ENCODE measurements at places on chromosomes 11 and 22.

DNA sequence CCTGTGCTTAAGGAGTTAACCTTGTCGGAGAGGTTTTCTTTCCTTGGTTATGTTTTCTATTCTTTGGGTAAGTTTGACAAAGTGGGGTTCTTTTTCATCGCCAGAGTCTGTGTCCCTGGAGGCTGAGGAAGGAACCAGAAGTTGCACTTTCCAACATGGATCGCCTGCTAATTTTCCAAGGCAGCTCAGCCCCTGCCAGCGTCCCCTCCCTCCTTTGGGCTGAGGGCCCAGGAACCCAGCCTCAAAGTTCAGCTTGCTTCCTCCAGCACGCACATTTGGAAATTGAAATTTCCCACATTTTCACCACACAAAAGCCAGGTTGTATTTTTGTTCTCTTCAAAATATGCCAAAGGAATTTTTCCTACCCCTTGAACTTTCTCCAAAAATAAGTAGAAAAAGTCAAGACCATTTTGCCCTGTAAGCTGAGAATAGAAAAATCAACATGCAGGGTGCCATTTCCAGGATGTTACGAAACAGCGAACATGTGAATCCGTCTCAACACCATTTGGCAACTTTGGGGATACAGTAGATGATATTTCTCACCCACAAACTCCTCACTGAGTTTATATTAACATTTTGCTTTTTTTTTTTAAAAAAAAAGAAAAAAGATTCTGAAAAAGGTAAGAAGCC lies 343.5 kb downstream of the TENM4 start:
- DNase-seq, result no peak

DNA sequence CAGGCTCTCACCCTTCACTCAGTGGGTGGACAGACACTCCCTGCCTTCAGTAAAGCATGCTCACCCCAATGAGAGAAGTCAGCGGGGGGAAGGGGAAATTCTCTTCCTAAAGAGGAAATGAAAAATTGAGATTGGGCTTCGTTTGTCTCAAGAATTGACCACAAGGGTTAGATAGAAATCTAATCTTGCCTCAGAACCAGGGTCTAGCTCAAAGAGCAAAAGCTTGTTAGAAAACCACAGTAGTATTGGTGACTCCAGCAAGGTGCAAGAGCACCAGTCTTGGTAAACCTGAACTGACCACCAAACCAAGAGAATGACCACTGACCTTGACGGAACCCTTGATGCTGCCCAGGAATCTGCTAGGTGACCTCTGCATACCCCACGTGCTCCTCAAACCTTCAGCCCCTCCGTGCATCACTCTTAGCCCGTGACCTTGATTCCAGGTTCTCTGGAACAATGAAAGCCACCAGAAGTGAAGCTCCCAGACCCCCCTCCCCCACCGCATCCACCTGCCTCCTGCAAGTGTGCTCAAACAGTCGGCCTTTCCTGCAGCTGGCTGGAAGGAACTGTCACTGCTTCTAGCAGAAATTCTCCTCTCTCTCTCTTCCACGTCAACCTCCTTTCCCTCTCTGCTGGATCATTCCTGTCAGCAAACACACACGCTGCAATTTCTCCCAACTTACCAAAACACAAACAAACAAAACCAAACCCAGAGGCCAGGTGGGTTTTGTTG lies 3.1 kb upstream of the TMA7B start:
- no peak for DNase-seq

DNA sequence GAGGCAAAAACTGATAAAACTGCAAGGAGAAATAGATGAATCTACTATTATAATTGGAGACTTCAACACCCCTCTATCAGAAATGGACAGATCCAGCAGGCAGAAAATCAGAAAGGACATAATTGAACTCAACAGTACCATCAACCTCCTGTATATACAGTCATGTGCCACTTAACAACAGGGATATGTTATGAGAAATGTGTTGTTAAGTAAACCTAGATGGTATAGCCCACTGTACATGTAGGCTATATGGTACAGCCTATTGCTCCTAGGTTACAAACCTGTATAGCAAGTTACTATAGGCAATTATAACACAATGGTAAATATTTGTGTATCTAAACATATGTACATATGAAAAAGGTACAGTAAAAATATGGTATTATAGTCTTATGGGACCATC lies 66.8 kb upstream of the PHF21A start:
- DNase-seq, result no peak

DNA sequence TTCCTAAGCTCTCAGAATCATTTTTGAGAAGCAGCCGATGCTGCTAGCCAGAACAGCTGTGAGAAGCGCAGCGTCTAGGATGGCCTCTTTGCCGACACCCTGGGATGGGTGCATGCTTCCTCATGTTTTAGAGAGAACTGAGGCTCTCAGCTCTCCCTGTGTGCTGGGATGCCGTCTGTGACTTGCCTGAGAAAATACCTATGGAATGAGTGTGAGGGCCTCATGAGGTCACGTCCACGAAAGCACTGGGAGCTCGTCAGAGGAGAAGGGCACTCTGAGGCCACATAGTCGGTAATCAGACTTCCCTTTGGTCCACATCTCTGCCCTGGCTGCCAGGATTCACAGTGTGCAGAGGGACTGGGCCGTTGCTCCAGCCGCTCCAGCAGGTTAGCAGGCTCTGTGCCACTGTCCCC lies 54.7 kb downstream of the MICAL3 start:
- no peak for DNase-seq

DNA sequence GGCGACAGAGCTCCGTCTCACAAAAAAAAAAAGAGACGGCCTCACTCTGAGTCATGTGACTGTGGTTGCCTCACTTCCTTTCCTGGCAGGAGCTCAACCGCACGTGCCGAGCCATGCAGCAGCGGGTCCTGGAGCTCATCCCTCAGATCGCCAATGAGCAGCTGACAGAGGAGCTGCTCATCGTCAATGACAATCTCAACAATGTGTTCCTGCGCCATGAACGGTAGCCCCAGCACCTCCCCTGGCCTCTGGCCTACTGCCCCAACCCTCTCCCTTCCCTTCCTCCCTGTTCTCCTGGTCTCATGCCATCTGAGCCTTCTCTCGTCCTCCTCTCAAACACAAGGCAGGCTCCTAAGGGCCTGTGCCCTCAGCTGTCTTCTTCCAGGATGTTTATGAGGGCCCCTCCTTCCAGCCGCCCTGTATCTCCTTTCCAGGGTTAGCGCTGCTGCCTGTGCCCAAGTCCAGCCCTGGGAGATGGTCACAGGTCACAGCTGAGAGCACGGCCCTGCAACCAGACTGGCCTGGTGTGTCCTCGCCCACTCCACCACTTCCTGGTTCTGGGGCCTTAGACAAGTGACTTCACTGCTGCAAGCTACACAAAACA lies 30.7 kb downstream of the TOM1 start:
- peak; percentile 68 for DNase-seq

DNA sequence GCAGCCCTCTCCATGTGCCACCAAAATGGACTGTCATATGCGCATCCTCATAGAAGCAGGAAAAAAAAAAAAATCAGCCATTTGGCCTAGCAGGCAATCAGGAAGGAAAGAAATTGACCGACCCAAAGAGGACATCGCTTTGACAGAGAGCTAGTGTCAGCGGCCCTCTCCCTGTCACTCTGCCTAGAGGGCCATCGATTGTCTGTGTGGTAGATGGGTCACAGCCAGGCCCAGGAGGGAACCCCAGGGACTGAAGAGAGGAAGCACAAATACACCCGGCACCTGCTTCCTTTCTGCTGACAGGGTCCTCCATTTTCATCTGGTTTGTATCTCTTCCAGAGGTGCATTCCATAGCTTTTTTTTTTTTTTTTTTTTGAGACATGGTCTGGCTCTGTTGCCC lies 21.8 kb downstream of the VPS37C start:
- DNase-seq, result no peak

DNA sequence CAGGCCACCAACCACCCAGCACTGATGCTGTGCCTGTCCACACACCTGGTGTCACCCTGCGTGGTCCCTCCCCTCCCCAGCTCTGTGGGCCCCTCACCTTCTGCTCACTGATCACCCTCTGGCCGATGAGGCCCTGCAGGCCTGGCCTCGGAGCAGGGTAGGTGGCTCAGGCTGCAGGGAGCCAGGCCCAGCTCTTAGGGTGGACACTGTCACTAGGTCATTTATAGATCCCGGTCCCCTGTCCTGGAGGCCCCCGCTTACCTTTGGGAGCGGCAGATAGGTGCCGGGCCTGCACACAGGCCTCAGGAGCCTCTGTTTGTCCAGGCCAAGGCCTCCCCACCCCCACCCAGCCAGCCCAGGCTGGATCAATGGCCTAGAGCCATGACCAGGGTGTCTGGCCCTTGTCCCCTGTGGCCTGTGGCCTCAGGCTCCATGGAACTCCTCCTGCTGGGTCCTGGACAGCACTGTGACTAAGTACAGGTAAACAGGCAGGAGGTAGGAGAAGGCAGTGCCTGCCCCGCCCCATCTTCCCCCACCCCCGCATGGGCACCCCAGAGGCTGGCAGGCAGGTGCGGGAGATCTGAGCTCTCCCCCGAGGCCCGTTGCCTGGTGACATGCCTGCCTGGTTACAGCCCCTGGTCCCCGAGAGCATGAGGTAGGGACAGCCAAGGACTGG lies at the start of gene TMPRSS6:
Gene TMPRSS6 (minus strand): TSS at position 472 of the 676 bp plus-strand sequence. CDS start 6,296 bp downstream, outside the sequence.
- no peak for DNase-seq

DNA sequence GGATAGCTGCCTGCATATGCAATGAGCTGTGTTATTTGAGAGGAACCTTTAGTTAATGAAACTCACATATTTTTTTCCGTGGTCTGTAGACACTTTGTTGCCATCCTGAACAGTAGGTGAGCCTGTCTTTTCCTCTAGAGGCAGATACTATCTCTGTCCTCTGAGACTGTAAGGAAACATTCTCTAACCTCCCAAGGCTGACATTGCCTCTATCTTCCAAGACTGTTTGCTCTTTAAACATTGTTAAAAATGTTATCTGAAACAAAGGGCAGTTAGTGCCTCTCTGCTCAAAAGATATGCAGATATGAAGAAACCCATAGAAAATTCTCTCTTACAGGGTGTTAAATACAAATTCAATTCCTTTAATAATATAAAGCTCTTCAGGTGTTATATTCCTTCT lies 963.8 kb upstream of the CNTN5 start:
- no peak for DNase-seq

GRCh38 chr11:126129727-126130671 lies 67.3 kb upstream of the CDON start:
- DNase-seq, result no peak

DNA sequence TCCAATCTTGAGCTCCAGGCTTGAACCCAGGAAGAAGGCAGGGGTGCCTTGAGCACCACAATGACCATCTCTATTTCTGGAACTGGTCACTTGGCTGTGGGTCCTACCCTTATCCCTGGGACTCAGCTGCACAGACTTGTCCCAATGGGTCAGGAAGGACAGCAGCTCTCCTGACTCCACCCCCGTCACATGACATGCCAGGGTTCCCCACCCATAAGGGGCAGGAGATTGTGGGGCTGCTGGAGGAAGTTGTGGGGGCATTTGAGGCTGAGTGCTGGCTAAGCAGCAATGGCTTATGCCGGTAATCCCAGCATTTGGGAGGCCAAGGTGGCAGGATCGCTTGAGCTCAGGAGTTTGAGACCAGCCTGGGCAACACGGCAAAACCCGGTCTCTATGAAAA lies 56.2 kb downstream of the NFAM1 start:
- DNase-seq, result no peak

GRCh38 chr11:96211436-96211835 lies 131.6 kb downstream of the MAML2 start:
- peak; percentile 48 for DNase-seq

- DNase-seq, result peak; percentile 83
Observed at GRCh38 chr11:69122630-69123431, 32.9 kb upstream of the SMIM38 start.

DNA sequence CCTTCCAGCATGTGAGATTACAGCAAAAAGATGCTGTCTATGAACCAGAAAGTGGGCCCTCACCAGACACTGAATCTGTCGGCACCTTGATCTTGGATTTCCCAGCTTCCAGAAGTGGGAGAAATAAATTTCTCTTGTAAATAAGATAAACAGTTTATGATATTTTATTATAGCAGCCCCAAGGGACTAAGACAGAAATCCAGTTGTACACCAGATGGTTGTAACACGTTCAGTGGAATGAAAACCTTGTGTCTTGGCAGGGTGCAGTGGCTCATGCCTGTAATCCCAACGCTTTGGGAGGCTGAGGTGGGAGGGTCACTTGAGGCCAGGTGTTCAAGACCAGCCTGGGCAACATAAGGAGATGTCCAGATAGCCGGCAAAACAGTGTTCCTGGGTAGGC lies 61.8 kb downstream of the MCHR1 start:
- no peak for DNase-seq

DNA sequence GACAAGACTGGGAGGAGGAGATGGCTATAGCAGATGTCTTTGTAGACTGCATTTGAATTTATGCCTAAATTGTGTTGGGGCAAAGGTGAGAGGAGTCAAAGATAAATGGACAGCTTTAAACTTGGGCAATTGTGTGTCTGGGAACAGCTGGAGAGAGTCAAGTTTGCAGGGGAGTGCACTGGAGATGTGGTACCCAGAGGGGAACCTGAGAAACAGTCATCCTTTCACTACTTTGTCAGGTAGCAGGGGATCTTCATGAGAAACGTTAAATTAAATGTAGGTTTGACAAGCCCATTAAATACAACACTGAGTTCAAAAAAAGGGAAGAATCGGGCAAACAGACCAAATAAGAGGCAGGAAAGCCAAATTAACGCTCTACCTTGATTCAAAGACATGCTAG lies 277.7 kb downstream of the OPCML start:
- DNase-seq, result no peak

- no peak for DNase-seq
Observed at GRCh38 chr11:63510360-63511047, 4.6 kb downstream of the LGALS12 start.

- DNase-seq, result no peak
Observed at GRCh38 chr11:62242021-62242420, at the start of gene SCGB1D2. SCGB1D2 (plus strand) TSS chr11:62242239; CDS start chr11:62242308, 69 bp downstream.

- DNase-seq, result no peak
Observed at GRCh38 chr11:36376009-36376887, 80.2 kb downstream of the PRR5L start.

DNA sequence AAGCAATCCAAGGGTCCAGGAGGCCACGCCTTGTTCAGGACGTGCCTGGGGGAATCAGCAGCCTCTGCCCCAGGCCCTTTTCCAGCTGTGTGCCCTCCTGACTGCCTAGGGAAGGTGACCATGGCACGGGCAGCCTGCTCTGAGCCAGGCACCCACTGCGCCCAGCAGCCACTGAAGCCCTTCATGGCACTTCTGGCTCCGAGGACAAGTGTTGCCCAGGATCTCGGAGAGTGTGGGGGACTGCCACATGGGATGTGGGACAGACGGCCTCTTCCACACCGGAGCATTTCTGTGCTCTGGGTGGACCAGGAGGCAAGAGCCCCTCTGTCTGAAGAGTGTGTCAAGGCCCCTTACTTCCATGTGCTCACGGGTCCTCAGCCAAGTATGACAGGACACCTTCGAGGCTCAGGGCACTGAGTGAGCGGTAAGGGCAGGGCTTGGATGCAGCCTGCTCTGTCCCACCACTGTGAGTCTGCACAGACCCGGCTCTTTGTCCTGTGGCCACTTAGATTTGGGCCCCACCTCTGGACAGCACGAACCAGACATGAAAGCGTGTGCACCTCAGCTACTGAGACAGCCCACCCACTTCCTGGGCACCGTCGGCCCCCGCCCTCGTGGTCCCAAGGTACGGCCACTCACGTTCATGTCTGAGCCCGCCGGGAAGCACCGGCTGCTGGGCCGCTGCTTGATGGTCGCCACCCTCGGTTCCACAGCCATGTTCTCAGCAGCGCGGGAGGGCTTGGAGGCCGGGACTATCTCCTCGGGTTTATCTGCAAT lies 93.6 kb downstream of the CTTN start:
- DNase-seq, result no peak

Measured in stimulated activated CD4-positive, alpha-beta T cell treated with anti-CD3 and anti-CD28 coated beads, Interleukin-4, amount 100 ng/mL, for 24 hours (primary cell).